ENCODE measurements at places on chromosomes 11 and 22.
A peak's percentile ranks its signal among the peaks of the same experiment; 100 is the strongest.

DNA sequence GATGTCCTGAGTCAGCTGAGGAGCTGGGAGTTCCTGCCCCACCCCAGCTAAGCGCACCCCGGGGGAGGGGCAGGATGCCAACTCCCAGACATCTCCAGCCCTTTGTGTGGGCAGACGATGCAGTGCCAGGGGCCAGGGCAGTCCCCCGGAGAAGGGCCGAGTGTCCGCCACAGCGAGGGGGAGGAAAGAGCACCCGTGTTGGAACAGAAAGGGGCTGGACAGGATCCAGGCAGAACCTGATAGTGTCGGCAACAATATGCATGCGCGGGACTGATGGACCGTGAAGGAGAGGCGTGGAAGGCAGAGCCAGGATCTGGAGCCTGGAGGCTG is 1434.7 kb downstream of the BRD1 start:
- DNase-seq, result no peak

DNA sequence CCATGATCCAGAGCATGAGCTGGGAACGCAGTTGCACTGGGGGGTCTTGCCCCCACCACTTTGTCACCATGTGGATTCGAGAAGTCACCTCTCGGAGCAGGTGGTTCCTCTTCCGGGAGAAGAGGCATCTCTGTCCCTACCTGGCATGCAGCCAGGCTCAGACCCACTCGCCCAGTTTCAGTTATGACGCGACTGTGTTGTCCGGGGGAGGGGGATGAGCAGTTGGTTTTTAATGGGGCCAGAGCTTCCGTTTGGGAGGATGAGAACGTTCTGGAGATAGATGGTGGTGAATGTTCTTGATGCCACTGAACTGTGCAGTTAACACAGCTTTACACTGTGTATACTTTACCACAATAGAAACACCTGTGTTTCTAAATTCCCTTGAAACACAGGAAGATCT is 41.5 kb downstream of the DHCR7 start:
- DNase-seq, result no peak

GRCh38 chr11:131924001-131924400 is 553.6 kb downstream of the NTM start:
- DNase-seq, result no peak

DNA sequence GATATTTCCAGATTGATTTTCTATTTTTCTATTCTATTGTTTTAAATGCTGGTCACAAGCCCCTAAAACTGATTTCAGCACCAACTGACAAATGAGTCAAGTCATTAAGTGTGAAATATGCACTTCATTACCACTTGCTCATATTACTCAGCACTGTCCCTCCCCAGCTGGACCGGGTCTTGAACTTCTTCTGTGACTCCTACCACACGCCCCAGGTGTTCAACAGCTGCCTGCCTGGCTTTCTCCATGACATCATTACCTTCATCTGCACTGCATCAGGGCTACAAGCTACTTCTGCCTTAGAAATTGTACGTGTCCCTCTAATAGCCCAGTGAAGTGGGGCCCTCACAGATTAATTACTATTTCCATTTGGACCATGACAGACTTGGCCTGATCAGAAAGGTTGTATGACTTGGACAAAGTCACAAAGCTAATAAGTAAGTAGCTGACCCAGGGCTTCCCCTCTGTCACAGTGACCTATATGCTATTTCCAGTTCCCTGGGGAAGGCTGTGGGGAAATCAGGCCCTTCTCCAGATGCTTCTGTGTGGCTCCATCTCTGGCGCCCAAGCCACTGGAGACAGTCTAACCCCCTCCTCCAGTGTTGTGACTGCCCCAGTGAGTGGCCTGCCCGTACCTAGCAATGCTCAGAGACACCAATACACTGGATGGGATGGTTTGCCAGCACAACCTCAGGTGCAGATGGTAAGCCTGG is 18.1 kb downstream of the TBC1D10A start:
- DNase-seq, result peak; percentile 72

- no peak for DNase-seq
These were observed 790.2 kb downstream of the TBC1D22A start for GRCh38 chr22:47552541-47553205.

DNA sequence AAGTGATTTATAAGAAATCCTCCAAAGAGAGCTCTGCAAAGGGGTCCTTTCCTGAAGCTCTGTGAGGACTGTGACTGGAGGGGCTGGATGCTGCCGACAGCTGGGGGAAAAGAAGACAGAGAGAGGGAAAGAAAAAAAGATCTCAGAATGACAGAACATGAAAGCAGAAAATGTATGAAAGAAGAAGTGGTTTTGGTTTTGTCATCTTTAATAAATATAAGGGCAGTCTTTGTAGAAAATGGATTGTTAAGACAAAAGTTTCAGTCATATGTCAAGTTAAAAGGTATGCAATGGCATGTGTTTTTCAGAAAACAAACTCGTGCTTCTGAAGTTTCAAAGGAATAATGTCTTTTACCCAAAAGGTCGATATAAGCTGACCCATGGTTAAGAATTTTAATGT is 105.5 kb downstream of the CCDC83 start:
- DNase-seq, result no peak

DNA sequence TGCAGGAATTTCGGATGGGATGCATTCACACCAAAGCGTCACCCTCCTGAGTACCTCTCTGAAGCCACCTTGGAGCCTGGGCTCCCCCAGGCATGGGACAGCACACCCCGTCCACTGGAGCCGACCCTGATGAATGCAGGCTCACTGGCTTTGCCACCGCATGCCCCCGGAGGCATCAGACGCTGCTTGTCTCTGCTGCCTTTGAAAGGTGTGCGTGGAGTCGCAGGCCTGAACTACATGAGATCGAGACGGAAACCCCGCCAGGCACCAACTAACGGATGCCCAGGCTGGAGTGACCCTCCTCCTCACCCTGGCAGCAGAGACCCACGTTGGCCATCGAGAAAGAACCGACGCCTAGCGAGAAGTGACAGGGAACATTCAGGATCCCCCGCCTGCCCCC is 22.5 kb downstream of the KRTAP5-5 start:
- no peak for DNase-seq

- no peak for DNase-seq
These were observed 8.6 kb upstream of the NRXN2 start for GRCh38 chr11:64731601-64732000.

DNA sequence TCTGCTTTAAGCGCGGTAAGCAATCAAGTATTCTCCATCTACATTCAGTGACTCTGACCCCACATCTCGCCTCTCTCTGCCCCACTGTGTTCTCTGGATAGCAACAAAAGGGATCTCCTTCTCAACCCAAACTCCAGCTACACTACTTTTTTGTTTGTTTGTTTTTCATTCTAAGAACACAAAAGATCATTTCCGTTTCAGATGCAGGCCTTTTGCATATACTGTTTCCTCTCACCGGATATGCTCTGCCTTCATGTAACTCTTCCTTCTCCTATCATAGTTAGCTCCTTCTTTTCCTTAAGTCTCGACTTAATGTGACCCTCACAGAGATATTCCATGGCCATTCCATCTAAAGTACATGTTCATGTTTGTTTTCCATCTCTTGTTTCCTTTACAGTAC is 179.8 kb upstream of the MTMR2 start:
- no peak for DNase-seq

- peak; percentile 89 for DNase-seq
These were observed at the start of gene UQCR10 for GRCh38 chr22:29767171-29768051. Gene UQCR10, plus strand, starts transcription at chr22:29767369. Its CDS starts 30 bp downstream, at chr22:29767399.

DNA sequence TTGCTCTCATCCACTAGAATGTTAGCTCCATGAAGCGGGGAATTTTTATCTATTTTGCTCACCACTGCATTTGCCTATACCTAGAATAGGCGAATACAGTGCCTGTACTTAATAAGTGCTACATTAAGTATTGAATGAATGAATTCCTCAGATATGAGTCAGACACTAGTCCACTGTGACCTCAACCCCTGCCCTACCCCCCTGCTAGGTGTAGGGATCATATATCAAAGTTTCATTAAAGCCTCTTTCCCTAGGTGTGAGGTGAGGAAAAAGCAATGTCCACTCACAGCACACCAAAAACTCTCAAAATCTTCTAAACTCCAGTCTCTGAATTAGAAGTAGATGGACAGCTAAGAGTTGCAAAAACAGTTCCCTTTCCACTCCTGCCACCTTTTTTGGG is 9.8 kb upstream of the PSMA1 start:
- DNase-seq, result no peak

DNA sequence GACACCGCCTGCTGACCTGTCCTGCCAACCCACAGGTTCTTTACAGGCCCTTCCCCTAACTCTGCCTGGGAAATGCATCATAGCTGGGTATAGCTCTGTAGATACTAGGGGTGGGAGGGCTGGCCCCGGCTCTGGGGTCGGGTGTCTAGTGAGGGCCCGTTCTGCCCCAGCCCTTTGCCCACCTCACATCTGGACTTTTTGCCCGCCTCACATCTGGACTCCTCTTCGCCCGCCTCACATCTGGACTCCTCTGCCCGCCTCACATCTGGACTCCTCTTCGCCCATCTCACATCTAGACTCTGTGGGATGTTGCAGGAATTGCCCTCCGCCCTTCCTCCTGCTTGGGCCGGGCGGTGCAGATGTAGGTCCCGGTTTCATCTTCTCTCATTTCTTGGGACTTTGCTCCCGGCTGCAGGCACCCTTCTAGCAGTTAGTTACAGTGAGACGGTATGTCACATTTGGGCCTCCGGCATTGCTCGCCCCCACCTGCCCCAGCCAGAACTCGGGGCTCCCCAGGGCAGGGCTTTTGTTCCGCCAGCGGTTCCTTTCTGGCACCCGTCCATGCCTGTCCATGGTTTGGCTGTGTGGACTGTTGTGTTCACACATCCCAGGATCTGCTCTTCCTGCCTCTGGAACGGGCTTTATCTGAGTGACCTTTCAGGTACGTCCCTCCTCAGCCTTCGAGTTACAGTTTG is 1153.7 kb downstream of the BRD1 start:
- DNase-seq, result no peak

GRCh38 chr11:87589082-87589481 is 551.3 kb downstream of the TMEM135 start:
- DNase-seq, result no peak

DNA sequence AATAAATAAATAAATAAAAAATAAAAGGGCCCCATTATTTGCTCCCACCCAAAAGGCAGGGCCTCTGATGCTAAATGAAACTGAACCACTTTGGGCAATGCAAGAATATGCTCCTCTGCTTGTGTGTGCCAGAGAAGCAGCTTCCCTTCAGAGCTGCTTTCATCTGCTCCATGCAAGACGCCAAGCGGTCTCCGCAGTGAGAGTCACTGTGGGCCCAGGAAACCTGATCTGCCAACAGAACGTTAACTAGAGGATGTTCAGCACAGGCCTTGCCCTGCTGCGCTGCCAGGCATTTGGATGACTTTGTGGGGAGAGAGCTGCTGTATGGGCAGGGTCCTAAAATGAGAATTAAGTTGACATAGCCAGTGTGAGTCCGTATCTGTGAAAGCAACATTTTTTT is 43.7 kb upstream of the APOA1 start:
- peak; percentile 51 for DNase-seq

- DNase-seq, result no peak
These were observed 67.2 kb downstream of the EFCAB6 start for GRCh38 chr22:43744700-43745410.

DNA sequence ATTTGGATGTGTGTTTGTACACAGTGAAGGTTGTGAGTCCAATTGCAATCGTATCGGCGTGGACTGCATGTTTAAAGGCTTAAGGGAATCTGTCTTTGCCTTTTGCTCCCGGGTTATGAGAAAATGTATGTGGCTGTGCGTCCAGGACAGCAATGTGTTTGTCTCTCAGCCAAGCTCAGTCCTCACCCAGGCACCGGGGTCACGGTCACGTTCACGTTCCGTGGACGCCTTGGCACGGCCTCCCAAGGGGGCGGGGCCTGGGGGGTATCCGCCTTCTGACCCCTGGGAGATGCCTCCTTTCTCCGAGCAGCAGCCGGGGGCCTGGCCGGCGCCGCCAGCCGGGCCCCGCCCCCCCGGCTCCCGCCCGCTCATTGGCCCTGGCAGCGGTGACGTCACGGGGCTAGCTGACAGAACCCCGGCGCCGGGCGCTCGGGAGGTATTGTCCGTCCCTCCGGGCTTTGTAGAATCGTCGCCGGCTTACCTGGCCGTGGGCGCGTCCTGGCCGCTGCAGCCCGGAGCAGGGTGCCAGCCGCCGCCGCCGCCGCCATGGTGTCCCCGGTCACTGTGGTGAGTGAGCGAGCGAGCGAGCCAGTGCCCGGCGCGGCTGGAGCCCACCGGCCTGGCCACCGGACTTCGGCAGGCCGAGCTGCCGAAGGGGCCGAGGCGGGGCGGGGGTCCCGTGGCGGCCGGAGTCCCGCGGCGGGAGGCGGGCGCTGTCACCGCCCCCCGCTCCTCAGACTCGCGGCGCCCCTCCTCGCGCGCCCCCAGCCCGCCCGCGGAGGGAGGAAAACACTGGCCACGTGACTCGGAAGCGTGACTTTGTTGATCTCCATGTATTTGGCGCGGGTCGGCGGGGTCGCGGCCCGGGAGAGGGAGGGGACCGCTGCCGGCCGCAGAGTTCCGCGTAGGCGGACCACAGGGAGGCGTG is at the start of gene TMEM86A:
Gene TMEM86A (plus strand): TSS at position 439 of the 928 bp plus-strand sequence. CDS start 108 bp downstream, at position 547.
- peak; percentile 65 for DNase-seq

- DNase-seq, result no peak
These were observed 11.7 kb downstream of the POU2AF3 start for GRCh38 chr11:111310088-111310487.

GRCh38 chr11:72556433-72556832 is 117.8 kb downstream of the PDE2A start:
- DNase-seq, result no peak

DNA sequence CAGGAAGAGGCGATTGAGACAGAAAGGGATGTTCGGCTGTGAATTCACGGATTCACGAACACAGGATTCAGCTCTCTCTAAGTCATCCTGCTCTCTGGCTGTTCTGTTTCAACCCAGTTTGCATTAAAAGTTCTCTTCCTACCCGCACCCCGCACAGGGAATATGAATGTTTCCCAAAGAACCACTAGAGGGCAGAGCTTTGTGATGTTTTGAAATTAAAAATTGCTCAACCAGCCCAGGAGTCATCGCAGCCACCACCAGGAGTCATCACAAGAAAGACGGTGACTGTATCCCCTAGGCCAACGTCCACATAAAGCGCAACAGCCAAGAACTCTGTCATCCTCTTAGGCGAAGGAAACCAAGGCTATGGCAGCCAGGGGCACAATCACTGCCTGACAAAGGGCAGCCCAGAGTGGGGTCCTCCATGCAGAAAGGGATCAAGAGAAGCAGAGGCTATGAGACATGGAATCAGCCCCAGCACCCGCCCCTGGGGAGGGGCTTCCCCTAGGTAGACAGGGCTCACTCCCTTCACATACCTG is 122.4 kb downstream of the WT1 start:
- peak; percentile 74 for DNase-seq

GRCh38 chr11:134489728-134490127 is 77.7 kb upstream of the B3GAT1 start:
- no peak for DNase-seq
